Osteocyte (in vitro differentiated cells): ENCODE measurements at places on chromosomes 4 and X. TPM values are rescaled to one million over a fixed set of nuclear protein-coding genes. Genes with fewer than 3 reads are reported as not detected.
A peak's percentile ranks its signal among the peaks of the same experiment; 100 is the strongest.

GRCh38 chr4:84325625-84326024 lies 173.5 kb downstream of the NKX6-1 start:
- no peak for DNase-seq

DNA sequence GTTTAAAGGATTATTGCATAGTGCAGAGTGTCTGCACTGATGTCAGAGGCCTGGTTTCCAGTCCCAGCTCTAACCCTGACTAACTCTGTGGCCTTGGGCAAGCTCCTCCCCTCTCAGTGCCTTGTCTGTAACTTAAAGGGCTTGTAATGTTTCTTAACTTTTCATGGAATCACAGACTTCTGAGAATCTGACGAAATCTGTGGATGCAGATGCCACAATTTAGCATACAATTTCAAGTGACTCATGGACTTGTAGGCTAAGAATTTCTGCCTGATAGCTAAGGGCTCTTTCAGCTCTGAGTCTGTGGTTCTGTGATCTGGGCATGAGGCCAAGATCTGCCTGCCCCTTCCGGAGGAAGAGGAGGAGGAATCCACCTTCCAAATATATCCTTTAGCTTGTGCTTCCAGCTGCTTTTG lies 236.9 kb downstream of the AR start:
- peak; percentile 90 for DNase-seq

DNA sequence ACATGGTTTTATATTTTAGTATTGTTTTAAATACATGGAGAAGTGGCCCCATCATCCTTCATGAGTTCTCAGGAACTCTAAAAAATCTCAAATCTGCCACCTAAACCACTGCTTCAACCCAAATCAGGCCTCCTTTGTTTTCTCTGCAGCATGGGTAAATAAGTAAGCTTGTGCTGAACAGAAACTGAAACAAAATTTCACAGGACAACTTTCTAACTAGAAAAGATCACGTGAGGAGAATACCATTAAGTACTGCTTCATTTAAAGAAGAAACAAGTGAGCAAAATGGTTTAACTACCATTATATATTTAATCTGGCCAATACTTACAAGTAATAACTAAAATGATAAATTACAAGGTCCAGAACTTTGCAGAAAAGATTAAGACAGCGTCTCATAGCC lies 2.5 kb downstream of the ARAP2 start:
- no peak for DNase-seq

GRCh38 chr4:15109600-15109999 lies 107.3 kb downstream of the CPEB2 start:
- no peak for DNase-seq

DNA sequence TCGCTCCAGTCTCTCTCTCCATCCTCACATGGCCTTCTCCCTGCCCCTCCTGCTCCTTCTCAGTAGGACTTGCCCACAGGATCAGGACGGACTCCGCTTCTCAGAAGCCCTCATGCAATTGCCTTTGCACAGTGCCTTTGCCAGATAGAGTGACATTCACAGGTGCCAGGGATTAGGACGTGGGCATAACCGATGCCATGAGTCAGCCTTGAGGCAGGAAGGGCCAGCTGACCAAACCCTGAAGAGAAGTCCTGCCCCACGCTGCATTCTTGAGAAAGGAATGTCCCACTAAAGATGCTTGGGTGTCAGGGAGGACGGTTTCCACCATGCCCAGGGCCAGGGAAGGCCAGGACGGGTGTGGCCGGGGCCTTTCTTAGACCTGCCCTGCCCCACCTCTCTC lies 6.6 kb upstream of the GRPEL1 start:
- DNase-seq = no peak

- no peak for DNase-seq
These were observed 1569.2 kb upstream of the ADGRL3 start for GRCh38 chr4:59630922-59631321.

DNA sequence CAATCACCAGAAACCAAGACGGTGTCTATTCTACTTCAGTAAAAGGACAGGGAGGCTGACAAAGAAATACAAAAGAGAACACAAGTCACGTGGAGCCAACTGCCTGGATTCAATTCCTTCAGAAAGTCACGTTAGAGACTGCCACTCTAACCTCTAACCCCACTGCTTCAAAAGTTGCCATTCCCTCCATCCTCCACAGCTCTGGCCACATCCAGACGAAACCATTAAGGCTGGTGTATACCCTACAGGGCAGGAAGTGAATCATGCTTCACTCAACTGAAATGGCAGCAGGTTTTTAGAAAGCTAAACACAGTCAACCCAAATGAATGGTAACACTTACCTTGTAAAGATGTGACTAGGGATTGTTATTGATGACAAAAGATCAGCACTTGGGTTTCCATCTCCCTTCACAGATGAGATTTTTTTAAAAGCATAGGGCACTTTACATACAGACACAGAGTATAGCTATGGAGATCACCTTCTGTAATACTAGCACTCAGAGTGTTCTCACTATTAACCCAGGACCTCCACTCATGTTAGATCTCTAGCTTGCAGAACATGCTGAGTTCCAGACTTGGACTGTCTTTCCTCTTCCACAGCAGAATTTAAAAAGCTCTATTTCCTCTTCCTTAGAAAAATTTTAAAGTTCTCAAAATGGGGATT lies 37.4 kb downstream of the MAML3 start:
- no peak for DNase-seq

DNA sequence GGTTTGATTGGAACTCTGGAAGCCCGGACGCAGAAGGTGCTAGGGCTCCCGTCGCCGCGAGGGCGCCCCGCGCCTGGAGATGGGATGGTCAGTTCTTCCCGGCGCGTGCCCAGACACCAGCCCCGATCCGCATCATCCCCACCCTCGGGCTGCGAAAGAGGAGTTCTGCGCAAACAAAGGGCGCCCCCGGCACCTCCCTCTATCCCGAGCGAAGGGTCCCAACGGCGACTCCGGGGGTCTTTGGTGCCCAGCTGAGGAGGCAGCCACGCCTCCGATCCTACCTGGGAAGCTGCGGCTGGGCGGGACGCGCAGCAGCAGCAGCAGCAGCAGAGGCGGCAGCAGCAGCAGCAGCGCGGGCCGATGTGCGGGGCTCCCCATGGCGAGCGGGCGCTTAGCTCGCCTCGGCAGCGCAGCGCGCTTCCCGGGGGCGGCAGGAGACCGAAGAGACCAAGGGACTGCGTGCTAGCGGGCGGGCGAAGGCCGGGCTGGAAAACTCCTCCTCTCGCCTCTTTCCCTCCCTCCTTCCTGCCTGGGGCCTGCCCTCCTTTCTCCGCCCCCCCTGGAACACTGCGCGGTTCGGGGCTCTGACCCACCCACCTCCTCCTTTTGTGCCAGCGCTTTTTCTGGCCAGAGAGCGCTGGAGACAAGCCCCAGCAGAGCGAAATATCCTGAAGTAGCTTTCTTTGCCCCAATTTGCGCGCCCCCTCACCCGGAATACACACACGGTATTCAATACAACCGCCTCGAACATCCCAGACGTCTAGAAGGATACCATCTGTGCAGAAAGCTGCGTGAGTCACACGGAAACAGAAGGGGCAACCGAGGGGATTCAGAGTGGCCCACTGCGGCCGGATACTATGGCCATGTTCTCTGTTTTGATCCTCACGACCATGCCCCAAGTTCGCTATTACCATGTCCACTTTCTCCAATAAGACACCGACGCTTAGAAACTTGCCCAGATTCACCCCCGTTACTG lies at the start of gene SRPX:
Gene SRPX, minus strand, starts transcription at position 457 of the 976 bp plus-strand sequence. Its CDS starts 79 bp downstream, at position 378.
- no peak for DNase-seq

DNA sequence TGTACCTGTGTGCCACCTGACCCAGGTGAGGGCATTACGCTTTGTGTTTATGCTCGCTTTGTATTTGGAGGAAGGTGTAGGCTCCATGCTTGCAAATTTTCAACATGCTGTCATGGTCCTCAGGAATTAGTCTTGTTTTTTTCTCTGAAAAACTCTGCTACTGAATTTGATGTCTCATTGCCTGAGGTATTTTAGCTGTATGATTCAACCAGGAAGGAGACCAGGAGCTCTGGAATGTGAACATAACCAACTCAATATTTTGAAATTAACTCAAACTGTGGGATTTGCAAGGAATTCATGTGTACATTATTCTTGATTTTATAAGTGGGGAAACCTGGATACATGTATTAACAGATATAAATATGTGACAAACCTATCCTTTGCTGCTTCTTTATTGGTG lies 134.1 kb downstream of the SLC4A4 start:
- no peak for DNase-seq

GRCh38 chr4:85966373-85966772 lies 393.5 kb downstream of the MAPK10 start:
- no peak for DNase-seq

- no peak for DNase-seq
These were observed 59.6 kb upstream of the CASK start for GRCh38 chrX:41982953-41983352.

DNA sequence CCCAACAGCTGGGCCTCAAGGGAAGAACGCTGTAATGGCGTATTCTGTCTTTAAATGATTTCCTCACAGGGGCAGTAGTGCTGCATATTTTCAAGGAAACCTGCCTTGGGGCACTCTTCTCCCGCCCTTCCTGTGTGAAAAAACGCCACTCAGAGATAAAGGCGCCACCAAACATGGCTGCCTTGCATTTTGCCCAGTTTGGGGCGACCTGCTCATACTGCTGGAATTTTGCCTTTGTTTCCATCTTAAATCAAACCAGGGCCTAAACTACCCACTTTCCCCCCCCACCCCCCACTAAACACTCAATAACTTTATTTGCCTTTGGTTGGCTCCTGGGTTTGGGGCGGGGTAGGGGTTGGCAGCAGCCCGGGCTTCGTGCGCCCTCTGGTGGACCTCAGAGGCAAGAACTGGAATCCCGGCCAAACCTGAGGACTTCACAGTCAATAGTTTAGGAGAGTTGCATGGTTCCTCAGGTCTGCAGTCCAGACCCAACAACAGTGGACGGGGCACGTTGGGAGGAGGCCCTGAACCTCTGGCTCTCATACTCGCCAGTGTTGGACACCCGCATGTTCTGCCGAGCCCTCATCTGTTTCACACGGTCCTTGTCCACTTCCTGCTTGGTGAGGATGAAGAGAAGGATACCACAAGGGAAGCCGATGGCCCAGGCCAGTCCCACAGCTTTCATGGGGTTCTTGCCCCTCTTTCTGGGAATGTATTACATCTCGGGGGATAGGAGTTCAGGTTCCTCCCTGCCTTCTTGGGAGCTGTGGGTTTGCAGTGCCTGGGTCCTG lies 220.1 kb upstream of the STK26 start:
- DNase-seq = peak; percentile 40

- DNase-seq = no peak
These were observed 13.5 kb downstream of the LETM1 start for GRCh38 chr4:1842339-1842895.

GRCh38 chr4:162853788-162854187 lies 312.9 kb downstream of the NAF1 start:
- DNase-seq = no peak

GRCh38 chr4:7989654-7990053 lies 50.0 kb upstream of the AFAP1 start:
- no peak for DNase-seq

DNA sequence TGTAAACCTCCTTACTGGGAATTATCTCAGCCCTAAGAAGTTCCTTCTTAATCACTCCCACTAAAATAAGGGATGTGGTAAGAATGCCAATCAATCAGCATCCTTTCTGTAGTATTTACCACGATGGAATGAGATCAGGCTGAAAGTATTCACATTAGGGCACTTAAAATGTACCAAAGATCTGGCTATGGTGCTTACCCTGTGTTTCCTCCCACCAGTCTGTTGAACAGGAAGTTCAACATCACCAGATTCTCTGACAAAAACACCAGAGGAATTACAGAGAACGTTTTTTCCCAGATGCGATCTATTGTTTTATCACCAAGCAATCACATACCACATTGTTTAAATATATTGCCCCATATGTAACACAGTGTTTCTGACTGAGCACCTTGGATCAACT lies 2.1 kb upstream of the CLCN3 start:
- DNase-seq = no peak

DNA sequence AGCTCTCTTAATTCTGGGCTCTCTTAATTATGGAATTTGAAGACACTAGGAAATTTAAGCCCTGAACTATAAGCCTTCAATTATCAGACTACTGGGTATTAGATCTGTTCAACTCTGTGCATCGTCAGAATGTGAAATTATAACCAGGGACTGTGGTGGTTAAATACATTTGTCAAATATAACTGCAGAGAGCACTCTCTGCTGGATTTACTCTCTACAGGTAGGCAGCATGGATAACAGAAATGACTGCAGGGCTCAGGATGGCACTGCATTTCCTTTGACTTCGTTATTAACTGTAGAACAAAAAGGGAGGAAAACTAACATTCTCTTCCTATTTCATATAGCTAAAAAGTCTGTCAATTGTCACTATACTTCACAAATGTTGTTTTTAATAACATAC lies 310.1 kb upstream of the RASGEF1B start:
- no peak for DNase-seq

DNA sequence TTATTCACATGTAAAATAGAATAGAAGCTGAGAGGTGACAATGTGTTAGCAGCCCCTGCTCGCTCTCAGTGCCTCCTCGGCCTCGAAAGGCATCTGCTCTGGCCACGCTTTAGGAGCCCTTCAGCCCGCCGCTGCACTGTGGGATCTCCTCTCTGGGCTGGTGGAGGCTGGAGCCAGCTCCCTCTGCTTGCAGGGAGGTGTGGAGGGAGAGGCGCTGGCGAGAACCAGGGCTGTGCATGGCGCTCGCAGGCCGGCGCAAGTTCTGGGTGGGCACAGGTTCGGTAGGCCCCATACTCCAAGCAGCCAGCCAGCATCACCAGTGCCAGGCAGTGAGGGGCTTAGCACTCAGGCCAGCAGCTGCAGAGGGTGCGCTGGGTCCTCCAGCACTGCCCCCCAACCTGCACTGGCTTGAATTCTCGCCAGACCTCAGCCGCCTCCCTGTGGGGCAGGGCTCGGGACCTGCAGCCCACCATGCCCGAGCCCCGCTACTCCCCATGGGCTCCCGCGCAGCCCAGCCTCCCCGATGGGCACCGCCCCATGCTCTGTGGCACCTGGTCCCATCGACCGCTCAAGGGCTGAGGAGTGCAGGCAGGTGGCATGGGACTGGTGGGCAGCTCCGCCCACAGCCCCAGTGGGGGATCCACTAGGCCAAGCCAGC lies 1346.7 kb upstream of the IGFBP7 start:
- peak; percentile 83 for DNase-seq

Gene PLP2
- total RNA-seq = 97.4 and 100 TPM in 2 replicates

Gene TCEAL6
- total RNA-seq = not detected in 2 replicates

Gene RS1
- not detected in 2 replicates for total RNA-seq

Gene MAGEE1
- total RNA-seq = 2.9 and 3.4 TPM in 2 replicates

Gene FREM3
- total RNA-seq = not detected in 2 replicates

Gene ERCC6L
- total RNA-seq = 1.1 and 1.3 TPM in 2 replicates

Gene NAP1L2
- total RNA-seq = not detected in 2 replicates
